ENCODE measurements at places on chromosomes 7 and 10.

DNA sequence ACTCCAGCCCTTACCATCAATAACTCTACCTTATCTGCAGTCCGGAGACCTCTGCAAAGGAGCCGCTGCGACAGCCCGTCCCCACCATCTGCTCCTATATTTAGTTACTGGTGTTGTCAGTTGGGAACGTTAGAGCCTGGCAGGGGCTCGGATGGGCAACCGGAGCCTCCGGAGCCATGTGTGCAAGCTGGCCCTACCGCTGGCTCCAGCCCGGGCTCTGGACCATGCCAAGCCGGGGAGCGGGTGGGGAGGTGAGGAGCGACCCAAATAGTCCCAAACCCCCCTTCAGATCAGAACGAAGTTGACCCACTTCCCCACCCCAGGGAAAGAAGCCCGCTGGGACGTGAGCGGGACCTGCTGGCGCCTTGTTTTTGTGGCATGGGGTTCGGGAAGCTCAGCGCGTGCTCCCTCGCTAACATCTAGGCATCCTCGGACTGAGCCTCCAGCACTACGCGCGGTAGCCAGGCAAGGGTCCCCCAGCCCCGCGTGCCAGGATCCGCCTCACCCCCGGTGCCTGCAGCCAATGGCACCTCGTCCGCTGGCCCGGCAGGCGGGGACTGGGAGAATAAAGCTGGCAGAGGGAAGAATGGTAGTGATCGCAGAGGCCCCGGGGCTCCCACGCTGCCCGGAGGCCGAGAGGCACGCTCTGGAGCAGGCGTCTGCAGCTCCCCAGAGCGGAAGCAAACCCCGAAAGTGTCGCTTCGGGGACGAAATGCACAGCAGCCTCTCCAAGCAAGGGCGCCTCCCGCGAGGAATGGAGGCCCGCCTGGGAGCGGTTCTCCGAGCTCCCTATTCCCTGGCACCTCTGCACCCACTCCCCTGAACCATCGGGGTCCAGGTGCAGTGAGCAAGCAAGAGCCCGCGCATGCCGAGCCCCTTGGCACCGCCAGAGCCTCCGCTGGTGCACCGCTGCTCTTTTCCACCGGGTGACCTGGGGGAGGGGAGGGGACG lies 679 bp downstream of the LRRC20 start:
- DNase-seq, result no peak

GRCh38 chr7:36040679-36041078 lies 112.4 kb upstream of the EEPD1 start:
- DNase-seq, result no peak

DNA sequence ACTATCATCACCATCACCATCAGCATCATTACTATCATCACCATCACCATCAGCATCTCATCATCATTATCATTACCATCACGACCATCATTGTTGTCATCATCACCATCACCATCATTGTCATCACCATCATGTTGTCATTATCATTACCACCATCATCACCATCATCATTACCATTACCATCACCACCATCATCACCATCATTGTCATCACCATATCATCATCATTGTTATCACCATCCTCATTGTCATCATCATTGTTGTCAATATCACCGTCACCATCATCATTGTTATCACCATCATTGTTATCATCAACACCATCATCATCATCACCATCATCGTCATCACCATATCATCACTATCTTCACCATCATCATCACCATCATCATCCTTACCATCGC lies 124.3 kb downstream of the PTPRN2 start:
- DNase-seq, result no peak

DNA sequence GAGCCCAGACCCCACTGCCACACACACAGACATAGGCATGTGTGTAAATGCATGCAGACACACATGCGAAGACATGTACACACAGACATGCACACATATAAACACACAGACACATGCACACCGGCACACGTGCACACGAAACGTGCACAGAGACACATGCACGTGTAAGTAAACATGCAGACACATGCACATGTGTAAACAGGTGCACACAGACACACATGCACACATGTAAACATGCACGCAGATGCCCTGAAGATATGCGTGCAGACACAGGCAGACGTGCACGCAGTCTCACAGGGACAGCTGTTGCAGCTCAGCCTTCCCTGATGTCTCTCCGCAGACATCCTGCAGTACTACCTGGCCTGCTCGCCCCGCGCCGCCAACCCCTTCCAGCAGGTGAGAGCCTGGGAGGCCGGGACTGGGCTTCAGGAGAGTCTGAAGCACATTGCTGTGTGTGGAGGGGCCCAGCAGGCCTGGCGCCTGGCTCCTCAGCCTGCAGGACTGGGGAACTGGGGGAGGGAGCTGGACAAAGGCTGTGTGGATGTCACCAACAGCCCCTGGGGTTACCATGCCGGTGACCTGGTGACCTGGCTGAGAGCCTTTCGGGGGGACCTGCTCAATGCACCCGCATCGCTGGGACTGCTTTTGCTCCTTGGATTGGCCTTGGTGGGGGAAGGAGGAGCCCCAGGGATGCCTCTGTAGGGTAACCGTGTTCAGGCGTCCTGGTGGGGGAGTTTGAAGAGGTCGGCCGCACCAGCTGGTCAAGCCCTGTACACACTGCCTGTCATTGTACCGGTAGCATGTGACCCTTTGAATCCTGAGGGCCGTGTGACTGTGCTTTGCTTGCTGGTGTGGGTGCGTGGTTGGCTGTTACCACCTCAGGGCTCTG lies 20.3 kb downstream of the TTYH3 start:
- DNase-seq, result no peak

DNA sequence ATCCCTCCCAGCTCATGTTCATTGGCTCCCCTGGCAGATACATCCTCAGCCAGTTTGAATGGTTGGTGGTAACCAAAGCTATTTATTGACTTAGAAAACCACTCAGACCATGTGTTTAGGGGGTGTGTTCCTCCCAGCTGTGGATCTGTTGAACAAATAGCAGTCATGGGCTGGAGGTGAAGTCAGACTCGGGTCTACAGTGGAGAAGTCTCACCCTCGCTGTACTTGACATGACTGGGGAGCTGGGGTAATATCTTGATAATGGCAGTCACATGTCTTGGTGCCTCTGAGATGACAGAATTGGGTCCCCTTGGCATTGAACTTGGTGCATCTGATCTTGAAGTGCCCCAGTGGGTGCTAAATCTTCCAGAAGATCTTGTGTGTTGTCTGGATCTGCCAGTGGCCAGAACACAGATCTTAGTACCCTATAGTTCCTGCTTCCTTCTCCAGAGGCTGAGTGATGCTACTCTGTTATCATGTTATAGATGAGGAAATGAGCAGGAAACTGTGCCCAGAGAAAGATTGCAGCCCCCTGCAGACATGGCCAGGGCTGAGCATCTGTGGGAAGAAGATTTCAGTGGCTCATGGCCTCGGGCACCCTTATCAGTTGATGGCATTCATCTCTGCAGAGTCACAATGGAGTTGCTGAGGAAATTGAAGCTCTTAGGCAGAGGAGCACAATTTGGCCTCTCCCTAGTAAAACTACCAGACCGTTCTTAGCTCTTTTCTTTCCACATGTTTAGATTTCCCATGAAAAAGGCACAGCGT lies 50.4 kb downstream of the ADRA2A start:
- DNase-seq, result no peak

- no peak for DNase-seq
These were observed 124.8 kb downstream of the PHTF2 start for GRCh38 chr7:77923419-77923818.

Measured in fibroblast of skin of left biceps (primary cell).